ENCODE measurements at places on chromosomes 5 and 9.

GRCh38 chr9:123418506-123418905 is 62.5 kb downstream of the CRB2 start:
- DNase-seq = no peak

DNA sequence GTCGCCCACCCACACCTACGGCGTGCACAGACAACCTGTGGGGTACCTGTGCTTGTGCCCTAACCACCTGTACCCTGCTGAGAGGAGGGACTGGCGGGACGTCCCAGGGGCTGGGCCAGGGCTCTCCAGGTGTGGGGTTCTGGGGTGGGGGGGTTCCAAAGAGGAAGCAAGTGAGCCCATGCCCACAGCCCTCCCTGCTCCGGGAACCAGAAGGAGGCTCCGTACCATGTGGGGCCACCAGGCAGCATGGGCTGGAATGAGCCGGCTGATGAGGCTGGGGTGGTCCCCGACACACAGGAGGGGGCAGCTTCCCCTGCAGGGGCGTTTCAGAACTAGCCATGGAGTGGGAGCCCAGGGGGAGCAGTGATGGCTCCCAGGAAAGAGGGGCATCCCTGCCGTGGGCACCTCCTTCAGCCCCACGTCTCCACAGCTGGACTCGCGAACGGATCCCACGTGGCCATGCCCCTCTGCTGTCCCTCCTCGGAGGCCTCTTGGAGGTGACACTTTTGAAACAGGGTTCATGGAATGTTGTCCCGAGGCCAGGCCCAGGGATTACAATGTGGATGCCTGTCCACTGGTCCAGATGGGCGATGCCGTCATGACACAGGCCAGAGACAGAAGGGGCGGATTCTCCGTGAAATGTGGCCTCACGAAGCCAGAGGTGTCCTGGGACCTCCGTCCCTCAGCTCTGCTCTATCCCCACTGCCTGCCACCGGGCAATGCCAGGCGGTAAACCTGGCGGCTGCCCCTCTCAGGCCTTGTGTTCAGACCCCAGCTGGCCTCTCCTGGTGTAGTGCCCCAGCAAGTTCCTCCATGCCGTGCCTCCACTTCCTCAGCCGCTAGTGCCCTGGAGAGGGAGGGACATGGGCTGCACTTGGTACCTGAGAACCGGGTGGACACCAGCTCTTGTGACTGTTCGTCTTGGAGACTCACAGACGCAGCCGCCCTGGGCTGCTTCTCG is 33.6 kb upstream of the IRX4 start:
- no peak for DNase-seq

DNA sequence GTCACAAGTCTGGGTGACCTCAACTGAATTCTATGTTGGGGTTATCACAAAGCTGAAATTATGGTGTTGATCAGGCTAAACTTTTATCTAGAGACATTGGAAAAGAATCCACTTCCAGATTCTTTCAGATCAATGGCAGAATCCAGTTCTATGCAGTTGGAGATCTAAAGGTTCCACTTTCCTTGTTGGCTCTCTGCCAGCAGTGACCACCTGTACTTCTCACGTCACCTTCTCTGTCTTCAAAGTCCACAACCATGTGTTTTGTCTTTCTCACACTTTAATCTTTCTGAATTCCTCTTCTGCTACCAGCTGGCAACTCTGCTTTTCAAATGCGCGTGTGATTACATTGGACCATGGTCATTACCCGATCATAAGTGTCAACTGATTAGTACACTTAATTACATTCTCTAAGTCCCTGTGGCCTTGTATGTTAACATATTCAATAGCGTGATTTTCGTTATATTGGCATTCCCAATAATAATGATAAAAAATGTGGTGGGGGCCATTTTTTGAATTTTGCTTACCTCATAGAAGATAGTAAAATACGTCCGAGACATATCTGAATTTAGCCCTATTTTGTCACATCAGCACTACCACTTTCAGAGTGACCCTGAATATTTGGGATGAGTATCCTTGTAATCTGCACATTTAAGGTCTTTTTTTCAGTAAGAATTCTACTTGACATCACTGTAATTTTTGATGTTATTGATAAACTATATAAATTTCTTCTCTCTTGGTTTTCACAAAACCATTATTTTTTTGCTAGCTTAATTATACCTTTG is 73.7 kb upstream of the PRDM9 start:
- no peak for DNase-seq

- DNase-seq = no peak
These were observed 3.5 kb downstream of the PRUNE2 start for GRCh38 chr9:76902395-76902794.
